NAMALWA (cell line): ENCODE measurements at places on chromosomes 11 and 22.
A peak's percentile ranks its signal among the peaks of the same experiment; 100 is the strongest.

DNA sequence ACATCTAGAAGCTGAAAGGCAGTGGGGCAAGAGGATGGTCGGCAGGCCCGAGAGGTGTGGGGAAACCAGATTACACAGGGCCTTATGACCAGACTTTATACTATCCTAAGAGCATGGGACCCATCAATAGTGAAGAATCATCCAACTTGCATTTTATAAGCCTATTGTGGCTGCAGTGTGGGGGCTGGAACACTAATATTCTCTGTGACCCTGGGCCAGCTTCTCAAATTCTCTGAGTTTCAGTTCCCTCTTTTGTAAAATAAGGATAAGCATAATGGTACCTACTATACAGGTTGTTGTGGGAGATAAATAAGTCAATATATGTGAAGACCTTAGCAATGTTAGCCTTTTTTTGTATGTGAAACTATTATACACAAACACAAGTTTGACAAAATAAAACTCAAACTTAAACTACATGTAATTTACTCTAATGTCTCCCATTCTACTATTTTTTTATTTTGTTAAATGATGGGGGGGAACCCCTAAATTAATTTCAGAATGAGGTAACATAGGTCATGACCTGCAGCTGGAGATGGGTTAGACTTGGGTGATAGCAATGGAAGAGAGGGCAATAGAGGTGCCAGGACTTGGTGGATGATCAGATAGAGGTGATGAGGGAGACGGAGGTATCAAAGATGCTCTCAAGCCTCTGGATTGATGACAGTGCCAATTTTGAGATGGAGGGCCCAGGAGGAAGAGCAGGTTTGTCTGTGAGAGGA, 30.1 kb downstream of the SMCO4 start:
- DNase-seq, result no peak

- DNase-seq, result no peak
Observed at GRCh38 chr11:23336961-23337360, 476.7 kb upstream of the CCDC179 start.

DNA sequence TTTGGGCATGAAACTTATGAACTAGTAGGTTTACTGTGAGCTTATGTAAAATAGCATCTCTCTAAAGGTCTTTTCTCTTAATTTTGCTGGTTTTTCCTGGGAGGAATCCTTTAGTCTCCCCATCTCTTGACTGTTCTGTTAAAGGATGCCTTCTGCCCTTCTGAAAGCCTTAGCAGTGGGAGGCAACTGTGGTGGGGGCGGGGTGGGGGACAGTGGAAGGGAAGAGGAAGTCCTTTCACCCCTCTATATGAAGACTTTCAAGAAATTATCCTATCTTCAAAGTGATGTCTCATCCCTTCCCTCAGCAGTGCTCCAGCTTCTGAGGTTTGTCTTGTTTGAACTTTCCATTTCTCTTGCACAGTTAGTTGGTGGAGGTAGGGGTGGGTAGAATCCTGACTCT, 73.1 kb downstream of the ELP4 start:
- no peak for DNase-seq

GRCh38 chr11:57377107-57377506, 3.8 kb downstream of the PRG3 start:
- DNase-seq, result no peak

GRCh38 chr22:31292236-31292989, at the start of gene PIK3IP1:
TSS of gene PIK3IP1 (minus strand) at chr22:31292488. CDS start at chr22:31292344, 144 bp downstream.
- DNase-seq, result peak; percentile 95

DNA sequence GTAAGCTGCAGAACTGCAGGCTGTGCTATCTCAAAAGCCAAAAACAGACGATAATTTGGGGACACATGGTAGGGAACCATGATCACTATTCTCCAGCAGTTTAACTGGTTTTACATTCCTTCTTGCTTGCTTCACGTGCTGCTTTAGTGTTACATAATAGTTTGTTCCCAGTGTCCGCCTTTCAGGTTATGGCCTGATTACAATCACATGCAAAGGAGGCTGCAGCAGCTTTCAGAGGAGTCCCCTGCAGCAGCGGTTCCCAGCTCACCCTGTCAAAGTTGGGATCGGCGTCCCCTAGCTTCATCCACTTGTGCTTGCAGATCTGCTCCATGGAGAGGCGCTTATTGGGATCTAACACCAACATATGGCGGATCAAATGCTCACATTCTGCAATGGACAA, 39.2 kb upstream of the APOA1 start:
- no peak for DNase-seq

DNA sequence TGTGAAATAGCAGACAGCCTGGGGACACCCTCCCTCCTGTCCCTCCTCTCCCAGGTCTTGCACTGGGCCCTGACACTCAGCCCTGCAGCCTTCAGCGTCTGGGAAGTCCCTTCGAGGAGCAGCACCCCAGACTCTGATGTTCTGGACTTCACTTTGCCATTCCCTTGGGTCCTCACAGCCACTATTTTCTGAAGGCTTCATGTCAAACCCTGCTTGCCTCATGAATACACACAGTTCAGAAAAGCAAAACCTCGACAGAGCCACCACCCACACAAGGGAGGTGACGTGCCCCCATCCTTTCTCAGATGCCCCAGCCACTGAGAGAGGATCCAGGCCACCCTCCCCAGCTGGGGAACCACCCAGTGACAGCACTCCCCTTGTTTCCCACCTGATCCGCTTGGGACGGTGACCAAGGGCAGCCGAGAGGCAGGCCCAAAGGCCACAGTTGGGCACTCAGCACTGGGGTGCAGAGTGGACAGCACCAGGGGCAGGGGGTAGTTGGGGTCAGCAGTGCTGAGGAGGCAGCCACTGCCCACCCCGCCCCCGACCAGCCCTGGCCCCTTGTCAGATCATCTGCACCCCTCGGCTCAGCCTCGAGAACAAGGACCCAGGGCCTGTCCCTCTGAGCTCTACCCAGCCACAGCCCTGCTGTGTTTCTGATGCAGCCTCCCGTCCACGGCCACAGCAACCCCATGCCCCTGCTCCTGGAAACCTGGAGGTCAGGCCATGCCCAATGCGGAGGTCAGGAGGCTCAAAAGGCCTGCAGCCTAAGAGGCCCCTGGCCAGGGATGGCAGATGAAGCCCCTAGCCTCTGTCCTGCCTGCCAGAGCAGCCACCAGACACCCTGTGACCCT, 3.1 kb upstream of the TNNT3 start:
- peak; percentile 33 for DNase-seq

DNA sequence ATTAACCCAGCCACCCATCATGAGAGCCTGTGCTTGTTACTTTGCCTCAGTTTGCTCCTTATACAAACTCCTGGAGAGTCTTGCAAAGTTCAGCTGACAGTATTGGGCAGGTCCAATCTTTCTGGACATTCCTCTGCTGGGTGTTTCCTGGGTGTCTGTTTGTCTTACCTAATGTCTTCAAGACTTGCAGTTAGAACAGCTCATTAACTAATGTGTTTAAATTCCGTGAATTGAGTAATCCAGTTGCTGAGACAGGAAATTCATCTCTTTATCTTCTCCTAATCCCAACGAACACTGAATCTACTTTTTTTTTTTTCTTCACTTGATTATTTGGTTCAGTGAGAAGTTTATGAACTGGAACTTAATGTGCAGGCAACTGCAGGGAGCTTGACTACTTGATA, 20.6 kb downstream of the BCO2 start:
- DNase-seq, result no peak

GRCh38 chr22:39562839-39563489, 7.6 kb upstream of the CACNA1I start:
- no peak for DNase-seq

DNA sequence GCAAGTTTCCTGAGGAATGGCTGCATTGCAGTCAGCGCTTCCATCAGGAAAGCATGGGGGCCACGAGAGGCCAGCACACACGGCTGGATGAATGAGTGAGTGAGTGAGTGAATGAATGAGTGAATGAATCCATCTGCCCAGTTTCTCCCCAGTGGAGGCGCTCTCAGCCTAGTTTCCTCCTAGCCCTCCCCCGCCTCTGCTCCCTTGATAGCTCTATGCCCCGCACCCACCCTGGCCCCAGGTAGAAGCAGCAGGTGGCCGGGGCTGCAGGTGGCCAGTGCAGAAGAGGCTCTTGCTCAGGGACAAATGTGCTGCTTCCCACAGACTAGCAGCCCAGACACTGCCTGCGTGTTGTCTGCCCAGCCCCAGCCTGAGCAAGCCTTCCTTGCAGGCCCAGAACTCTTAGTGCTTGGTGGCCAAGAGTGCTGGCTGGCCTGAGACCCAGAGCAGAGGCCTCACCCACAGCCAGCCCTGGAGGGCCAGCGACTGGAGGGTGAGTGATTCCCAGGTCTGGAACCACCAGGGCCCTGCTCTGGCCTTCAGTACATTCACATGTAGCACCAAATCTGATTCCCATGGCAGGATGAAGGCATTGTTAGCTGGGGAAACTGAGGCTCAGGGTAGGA, 31.1 kb upstream of the PDGFB start:
- DNase-seq, result no peak

DNA sequence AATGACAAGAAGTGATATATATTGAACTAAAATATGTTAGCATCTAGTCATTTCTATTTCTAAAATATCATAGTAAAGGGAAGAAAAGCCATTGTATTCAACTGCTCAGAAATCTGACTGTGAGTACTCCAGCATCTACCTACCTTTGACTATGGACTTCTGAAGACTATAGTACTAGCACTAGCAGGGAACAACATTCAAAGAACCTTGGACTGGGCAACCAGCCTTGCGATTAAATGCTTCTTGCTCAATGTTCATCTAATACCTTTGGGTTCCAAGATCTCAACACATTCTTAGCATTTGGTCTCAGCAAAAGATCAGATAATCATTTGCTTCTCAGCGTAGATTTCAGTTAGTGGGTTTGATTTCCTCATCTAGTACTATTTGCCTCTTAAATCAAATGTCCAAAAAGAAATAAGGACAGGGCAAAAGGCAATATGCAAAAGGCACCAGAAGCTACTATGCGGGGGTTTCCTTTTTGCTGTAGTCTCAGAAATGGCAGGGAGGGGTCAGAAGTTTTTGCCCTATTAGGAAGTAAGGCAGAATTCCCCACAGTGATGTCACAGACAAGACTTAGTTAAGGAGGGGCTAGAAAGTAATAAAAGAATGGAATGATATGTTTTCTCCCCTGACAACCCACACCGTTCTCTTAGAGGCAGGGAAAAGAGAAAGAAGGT, 80.6 kb downstream of the GAB2 start:
- no peak for DNase-seq

DNA sequence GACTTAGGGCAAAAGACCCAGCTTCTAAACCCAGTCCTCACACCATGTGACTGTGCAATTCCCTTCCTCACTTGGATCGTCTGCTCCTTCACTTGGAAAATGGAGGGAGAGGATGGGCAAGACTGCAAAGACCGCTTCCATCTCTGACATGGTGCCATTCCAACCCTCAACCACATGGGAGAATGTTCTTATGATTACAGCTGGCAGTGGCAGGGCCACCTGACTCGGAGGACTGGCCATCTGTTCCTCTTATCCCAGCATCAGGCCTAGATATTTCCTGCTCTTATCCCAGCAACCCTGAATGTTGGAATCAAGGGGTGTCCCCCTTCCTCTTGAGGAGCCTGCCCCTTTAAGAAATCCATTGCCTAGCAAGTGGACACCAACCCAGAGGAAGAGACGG, 15.4 kb downstream of the DSCAML1 start:
- DNase-seq, result no peak

DNA sequence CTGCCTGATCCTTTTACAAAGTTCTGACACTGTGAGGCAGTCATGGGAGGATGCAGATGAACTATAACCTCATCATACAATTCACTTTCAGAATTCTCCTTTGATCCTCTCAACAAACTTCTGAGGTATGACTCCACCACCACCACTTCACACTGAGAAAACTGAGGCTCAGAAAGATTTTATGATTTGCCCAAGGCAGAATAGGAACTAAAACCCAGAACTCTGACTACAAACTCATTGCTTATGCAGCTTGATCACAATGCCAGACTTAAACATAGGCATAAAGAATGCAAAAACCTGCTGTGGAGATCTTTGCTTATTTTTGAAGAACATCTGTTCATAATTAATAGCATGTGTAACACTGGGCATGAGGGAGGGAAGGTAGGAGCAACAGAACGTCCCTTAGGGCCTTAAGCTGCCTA, 20.4 kb downstream of the FAM168A start:
- no peak for DNase-seq

DNA sequence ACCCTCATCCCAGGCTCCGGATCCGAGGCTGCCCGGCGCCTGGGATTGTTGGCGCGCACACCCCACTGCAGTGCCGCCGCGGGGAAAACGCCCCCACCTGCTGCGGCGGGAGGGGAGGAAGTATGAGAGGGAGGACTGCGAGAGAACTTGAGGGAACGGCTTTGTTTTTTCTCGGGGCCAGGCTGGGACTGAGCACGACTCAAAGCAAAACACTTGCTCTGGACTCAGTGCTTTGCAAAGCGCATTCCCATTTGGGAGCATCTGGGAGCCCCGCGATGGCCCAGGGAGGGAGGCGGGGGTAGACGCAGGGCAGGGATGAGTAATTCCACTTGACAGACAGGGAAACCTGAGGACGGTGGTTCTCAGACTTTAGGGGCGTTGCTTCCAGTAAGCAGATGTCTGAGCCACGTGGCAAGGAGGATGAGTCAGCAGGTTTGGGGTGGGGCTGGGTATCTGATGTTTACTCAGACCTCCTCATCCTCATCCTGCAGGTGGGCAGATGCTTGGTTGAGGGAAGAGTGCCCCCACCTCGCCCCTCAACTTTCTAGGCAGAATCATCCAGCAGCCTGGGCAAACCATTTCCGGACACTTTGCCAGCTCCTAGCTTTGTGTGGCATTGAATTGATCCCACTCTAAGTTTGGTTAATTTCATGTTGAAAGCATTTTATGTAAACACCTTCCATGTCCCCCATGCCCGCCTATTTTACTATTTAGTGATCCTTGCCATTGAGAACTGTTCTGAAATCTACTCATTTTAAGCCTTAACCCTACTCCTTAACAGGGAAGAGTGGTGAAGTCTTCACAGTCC, 1.5 kb downstream of the MIAT start:
- DNase-seq, result peak; percentile 82

- peak; percentile 94 for DNase-seq
Observed at GRCh38 chr11:61332797-61333549, at the start of the genes DDB1 and TKFC. TSS of gene DDB1 (minus strand) at chr11:61333105. CDS start at chr11:61332968, 137 bp downstream. TSS of gene TKFC (plus strand) at chr11:61333228. CDS start at chr11:61334729, 1,501 bp downstream.

GRCh38 chr11:103709371-103709770, 327.1 kb upstream of the DDI1 start:
- DNase-seq, result peak; percentile 40

- no peak for DNase-seq
Observed at GRCh38 chr11:7480113-7480512, 5.2 kb upstream of the OLFML1 start.

DNA sequence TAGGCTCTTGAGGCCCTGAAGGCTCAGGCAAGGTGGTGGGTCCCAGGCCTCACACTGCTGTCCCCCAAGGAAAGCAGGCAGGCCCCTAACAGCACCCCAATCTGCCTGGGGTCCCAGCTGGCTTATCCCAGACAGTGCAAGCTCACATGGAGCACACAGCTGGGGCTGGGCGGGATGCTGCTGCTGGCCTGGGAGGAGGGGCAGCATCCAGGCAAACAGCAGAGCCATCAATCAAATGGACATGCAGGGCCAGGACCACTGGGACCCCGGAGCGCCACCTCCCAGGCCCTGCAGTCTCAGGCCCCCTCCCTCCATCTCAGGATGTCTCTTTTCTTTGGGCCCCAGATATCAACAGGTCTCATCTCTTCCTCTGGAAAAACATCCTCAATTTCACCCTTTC, 140.3 kb downstream of the BRD1 start:
- DNase-seq, result no peak

GRCh38 chr22:20196094-20196842, 45.4 kb upstream of the CCDC188 start:
- DNase-seq, result no peak

- DNase-seq, result no peak
Observed at GRCh38 chr22:26994801-26995200, 337.4 kb downstream of the MIAT start.
